Activated T-cell treated with anti-CD3 and anti-CD28 coated beads, Interleukin-2, amount 50 U/mL, for 72 hours (primary cell): ENCODE measurements at places on chromosomes 2 and 18. TPM values are rescaled to one million over a fixed set of nuclear protein-coding genes. Genes with fewer than 3 reads are reported as not detected.

DNA sequence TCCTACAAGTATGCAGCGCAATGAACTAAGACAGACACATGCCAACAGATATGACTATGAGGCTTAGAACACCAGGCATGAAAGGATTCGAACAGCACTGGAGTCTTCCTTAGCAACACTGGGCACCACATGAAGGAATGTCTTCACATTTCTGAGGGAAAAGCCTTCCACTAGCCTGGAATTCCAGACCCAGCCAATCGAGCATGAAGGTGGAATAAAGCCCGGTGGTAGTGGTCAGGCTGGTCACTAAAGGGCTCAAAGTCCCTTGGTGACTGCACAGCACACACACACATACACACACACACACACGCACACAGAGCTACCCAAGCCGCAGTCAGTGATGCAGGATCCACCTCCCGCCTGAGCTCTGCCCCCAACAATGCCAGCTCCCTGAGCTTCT, 19.7 kb upstream of the SFXN5 start:
- no peak for DNase-seq

Gene NT5DC4
- total RNA-seq: not detected

- no peak for DNase-seq
Measured at GRCh38 chr18:78830826-78831225, 148.8 kb upstream of the SALL3 start.

Gene R3HDM1
- 50.4 TPM for total RNA-seq

DNA sequence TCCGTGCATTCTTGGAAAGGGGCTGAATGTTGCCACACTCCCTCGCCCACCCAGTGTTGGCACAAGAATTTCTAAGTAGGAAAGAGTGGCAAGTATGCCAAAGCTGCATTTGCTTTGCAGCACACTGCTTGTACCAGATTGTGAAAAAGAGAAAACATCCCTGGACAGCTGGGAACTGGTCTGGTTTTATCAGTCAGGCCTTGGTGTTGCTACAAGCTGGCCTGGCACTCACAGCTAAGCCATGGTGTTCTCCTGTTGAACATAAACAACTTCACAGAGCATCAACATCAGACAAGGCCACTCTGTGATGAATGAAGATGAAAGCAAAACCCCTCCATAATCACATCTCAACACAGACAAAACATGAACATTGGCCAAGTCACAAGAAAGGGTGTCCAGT, 4.2 kb upstream of the TRABD2A start:
- DNase-seq: no peak

- DNase-seq: no peak
Measured at GRCh38 chr18:46867367-46868143, 49.8 kb downstream of the PIAS2 start.

Gene RUFY4
- total RNA-seq: 1.9 TPM

DNA sequence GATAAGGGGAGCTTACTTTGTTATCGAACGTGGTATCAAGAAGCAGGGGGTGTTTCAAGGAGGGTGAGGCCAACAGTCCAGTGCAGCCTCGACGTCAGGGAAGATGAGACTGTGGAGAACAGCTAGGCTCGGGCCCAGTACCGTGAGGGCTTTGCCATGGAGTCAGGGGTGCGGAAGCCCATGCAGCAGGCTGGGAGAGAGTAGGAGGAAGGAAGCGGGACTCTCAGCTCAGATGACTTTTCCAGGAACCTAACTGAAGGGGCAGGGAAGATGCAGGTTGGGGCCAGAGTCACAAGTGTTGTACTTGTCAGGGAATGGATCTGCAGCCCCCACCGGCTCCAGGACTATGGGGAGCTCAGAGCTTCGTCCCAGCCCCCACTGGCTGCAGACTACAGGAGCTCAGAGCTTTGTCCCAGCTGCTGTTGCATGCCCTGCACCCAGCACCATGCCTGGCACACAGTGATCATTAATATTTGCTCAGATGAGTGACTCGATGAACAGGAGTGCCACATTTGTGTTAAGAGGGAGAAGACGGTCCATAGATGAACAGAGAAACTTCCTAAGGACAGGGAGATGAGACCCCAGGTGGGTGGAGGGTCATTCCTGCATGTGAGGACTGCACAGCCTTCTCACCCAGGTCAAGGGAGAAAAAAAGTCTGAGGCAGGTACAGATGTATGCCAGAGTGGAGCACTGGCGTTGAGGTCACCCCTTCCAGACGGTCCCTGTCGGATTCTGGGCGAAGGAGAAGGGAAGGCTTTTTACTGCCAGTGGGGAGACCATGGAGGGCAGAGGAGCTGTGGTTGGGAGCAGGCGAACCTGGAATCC, 36.4 kb downstream of the PTGR3 start:
- DNase-seq: no peak

Gene IL36RN
- total RNA-seq: not detected

DNA sequence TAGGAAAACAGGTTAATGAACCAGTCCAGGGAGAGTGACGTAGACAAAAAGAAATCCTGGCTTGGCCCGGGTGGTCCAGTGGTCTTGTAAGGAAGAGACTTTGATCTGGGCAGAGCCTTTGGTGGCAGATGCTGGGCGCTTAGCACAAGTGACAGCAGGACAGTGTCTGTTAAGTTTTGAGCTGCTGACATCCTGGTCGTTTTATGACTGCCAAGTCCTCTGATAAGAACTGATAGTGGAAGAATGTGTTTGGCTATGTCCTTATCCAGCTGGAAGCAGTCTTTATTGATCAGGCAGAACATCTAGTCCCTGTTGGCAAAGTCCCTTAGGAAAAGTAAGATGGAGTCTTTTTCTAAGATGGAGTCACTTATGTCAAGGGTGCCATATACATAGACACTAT, 27.4 kb upstream of the ZNF407 start:
- no peak for DNase-seq

- DNase-seq: no peak
Measured at GRCh38 chr18:38256366-38256765, 690.8 kb upstream of the CELF4 start.

GRCh38 chr2:240785424-240786335, 34.3 kb downstream of the KIF1A start:
- DNase-seq: no peak
